OCI-LY7 (cell line): ENCODE measurements at places on chromosomes 5 and 9. TPM values are rescaled to one million over a fixed set of nuclear protein-coding genes. Genes with fewer than 3 reads are reported as not detected.

Gene IL13
- not detected in 2 replicates for total RNA-seq

Gene PCA3
- total RNA-seq = not detected in 2 replicates

Gene REEP2
- total RNA-seq = 5.1 and 6.5 TPM in 2 replicates

Gene QRFP
- not detected in 2 replicates for total RNA-seq

Gene ENTPD2
- total RNA-seq = not detected in 2 replicates

Gene SPATA31E1
- total RNA-seq = not detected in 2 replicates

Gene MARCOL
- not detected in 2 replicates for total RNA-seq

Gene GTF2H2
- total RNA-seq = 46.4 and 54.6 TPM in 2 replicates

Gene RNF183
- not detected in 2 replicates for total RNA-seq

Gene PDE8B
- total RNA-seq = 0.21 and 0.50 TPM in 2 replicates

Gene KIF20A
- total RNA-seq = 65.1 and 76.7 TPM in 2 replicates

Gene NPR3
- not detected in 2 replicates for total RNA-seq

Gene ACOT12
- total RNA-seq = 0.27 TPM in 1 of 2 replicates, not detected in the other
